ENCODE measurements at places on chromosomes 4 and X.

DNA sequence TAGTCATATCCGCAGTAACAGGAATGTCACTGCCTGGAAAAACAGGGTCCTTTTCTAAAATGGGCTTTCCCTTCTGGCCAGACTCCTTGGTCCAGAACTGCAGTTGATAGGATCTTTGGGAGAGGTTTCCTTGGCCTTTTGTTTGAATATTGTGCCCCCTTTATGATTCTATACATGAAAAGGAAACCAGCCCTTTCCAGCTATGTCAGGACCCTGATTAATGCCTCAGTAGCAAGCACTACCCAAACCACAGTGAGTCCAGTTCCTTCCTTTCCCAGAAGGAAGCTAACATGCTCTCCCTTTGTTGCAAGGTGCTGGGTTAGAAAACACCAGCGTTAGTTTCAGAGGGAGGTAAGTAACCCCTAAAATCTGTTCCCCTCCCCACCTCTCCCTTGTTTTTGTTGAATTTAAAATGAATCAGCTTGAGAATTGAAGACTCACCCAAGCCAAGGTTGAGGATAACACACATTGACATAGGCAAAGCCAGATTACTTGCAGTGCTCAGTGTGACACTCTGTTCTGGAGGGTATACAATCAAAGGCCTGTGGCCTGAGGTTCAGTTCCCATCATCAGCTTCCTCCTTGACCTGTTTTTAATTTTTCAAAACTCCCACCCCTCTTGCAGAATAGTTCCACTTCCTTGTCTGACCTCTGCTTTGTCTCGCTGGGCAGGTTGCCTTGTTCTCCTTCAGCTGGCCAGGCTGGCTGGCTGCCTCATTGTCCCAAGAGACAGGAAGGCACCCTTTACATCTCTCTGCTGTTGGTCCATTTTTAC lies 87.6 kb upstream of the PLAC1 start:
- no peak for DNase-seq

- DNase-seq, result no peak
These were observed 95.1 kb downstream of the CDS1 start for GRCh38 chr4:84677995-84678394.

- no peak for DNase-seq
These were observed 821 bp downstream of the CXCL8 start for GRCh38 chr4:73741031-73741749.

DNA sequence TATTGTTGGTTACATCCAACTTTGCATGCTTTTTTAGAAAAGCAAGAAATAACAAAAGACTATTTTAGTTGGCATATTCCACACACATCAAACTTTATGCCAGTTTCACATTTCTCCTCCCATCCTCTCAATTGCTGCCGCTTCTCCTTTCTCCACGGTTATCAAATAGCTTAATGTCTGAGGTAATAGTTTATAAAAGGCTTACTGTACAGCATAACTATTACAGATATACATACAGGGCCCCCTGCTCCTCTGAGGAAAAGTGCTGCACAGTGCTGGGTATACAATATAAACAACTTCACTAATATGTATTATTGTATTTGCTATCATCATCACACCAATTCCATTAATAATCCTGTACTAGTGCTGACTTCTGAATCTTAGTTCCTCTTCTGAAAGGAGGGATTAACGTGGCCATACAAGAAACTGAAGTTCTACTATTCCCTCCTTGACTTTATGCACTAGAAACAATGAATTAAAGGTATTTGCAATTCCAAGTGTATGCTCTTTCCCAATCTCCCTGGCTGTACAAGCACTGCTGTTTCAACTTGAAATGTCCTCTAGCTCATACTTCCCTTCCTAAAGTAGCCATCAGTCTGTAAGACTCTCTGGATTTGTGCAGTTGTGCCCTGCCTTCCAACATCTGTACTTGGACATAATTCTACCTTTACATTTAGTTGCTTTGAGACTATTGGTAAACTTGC lies 2.5 kb downstream of the CCNI start:
- no peak for DNase-seq

DNA sequence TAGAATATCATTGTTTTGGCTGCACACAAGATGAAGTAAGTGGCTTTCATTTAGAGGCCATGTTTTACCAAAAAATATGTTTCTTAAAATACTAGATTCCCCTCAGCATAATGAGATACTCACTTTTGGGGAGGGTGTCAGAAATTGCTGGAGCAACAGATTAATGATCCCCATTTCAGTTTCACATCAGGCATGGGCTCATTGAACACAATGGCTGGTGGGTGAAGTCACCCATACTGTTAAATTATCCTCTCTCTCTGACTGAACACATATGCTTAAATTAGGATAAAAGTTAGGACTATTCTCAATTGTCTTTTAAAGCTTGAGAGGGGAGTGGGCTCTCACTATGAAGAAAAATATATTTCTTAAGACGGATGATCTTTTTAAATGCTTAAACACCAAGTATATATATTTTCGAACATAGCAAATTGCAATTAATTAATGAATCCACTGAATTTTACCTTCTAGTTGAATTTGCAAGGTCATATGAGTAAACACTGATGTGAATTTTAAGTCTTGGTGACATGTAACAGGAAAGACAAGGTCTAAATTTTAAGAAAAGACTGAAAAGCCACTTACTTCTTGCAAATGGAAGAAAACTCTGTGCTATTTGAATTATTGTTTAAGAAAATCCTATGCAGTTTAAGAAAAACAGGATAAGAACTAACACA lies 2.5 kb downstream of the GPM6A start:
- DNase-seq, result no peak

DNA sequence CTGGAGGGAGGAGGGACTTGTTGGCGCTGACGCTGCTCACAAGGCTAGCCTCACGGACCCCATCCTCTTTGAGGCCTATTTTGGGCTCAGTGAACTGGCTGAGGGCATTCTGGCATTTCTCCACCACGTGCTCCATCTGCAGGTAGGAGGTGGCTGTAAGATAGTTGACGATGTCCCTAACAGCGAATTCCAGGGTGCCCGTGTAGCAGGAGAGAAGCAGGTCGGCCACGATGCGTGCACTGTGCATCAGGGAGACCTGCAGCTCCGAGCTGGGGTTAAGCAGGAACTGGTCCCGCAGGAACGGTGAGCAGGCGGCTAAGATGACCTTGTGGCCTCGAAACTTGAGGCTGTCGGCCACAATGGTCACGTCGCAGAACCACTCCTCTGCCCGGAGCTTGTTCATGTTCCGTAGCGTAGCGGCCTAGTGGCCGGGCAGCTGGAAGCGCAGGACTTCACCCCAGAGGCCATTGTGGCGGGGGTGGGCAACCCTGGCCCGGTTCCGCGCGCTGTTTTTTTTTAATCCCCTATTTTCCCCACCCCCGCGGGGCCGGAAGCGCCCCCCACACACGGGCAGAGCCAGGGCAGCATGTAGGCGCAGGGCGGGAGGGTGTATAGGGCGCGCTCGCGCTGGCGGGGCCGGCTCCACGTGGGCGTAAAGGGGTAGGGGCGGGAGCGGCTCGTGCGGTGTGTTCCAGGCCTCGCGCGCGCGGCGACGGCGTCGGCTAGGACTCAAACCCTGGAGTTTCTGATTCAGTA lies 73.2 kb downstream of the UBE2K start:
- DNase-seq, result no peak

DNA sequence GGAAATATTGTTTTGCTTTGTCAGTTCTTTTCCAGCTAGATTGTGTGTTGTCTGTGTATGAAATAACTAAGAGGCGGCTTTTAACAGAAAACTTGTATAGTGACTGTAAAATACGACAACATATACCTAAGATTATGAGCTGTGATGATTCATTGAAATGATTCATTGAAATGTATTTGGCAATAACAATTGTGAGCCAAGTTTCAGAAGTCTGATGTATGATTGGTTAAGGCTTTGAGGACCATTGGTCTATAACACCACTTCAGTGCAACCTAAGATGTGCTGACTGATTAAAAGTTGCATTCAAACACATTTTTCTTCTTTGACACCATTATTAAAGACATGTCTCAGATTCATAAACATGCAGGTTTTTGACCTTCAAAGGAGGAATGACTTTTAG lies 76.6 kb downstream of the PTPN13 start:
- no peak for DNase-seq

DNA sequence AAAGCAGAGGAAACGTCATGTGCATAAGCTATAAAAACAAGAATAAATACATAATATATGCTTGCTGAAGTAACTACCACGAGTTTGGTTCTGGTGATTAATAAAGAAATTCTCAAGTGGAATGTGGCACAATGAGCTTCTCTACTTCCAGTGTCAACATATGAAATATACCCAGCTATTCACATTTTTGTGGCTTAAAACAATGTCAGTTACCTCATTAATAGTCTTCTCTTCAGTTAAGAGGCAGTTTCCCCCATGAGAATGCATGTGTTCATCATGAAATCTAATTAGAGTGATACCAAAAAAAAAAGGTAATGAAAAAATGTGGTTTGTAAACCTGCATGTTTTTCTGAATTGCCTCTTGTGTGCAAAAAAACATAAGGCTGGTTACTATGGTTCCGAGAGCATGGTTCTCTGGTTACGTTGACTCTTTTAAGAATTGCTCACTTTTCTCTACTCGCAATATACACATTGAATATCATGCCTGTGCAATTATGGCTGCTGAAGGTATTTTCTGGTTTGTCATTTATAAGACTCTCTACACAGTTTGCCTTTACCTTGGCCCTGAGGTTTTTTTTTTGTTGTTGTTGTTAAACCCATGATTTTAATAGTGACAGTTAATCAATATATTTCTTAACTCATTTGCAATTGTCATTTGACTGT lies 108.2 kb downstream of the PCDH7 start:
- DNase-seq, result no peak

DNA sequence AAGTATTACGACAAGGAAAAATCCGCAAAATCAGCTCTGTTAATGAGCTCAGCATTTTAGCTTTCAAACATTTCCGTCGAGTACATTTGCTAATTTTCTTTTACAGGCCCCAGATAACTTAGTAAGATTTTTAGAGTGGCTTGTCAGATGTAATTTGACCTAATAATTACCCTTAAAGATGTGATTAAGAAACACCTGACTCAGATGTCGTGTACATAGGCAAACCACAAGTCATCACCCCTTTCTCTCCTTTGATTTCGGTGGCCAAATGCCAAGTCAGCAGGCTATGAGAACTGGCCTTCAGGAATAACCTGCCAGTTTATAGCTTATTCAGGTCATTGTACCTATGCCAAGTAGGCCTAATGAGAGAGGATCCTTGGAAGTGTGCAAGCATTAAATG lies 369.6 kb downstream of the PCDH7 start:
- no peak for DNase-seq

- no peak for DNase-seq
These were observed 13.4 kb downstream of the EVC start for GRCh38 chr4:5724377-5724776.

- DNase-seq, result no peak
These were observed 163.5 kb upstream of the TLL1 start for GRCh38 chr4:165709516-165709915.

DNA sequence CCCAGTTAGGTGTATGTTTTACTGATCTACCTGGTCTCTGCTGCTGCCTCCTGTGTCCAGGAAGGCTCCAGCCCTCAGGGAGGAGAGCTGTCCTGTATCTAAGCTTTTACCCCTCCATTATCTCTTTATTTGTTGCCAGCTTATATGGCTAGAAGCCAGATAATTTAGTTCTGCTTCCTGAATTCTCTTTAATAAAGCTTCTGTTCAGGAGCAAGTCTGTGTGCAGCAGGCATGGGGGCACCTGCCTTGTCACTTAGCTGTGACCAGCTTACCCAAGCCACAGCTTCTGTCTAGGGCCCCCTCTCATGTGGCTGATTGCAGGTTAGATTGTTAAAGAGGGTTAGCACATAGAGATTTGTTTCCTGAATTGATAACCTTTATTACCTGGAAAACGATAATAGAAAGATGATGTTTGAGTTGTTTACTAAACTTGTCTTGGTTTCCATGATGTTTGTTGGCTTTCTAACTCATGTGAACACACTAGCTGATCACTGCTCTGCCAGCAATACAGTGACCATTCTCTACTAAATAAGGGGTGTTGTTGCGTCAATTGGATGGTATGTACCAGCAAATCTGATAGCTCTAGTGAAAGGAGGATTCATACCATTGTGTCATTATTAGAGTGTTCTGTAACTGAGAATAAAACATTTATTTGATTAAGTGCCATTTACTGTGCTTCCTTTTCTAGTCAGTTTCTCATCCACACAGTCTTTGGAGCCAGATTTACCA lies 189.8 kb upstream of the ANK2 start:
- no peak for DNase-seq

- DNase-seq, result no peak
These were observed 468.2 kb upstream of the DIPK2B start for GRCh38 chrX:45668686-45669443.
